SK-N-SH (cell line): ENCODE measurements at places on chromosomes 13 and 19. TPM values are rescaled to one million over a fixed set of nuclear protein-coding genes. Genes with fewer than 3 reads are reported as not detected.

GRCh38 chr13:113322043-113322461 is 25.0 kb downstream of the LAMP1 start:
- no peaks in the 10 kb centered on the region for H3K27me3 ChIP-seq
- H3K36me3 ChIP-seq: peaks cover 23% of the 10 kb centered on the region
- DNase-seq: no peak

The TMEM86B gene
- 2.0 and 3.0 TPM in 2 replicates for polyA plus RNA-seq

The AXL gene
- polyA plus RNA-seq: 78.8 and 82.6 TPM in 2 replicates

The RASGRP4 gene
- not detected in 2 replicates for polyA plus RNA-seq

DNA sequence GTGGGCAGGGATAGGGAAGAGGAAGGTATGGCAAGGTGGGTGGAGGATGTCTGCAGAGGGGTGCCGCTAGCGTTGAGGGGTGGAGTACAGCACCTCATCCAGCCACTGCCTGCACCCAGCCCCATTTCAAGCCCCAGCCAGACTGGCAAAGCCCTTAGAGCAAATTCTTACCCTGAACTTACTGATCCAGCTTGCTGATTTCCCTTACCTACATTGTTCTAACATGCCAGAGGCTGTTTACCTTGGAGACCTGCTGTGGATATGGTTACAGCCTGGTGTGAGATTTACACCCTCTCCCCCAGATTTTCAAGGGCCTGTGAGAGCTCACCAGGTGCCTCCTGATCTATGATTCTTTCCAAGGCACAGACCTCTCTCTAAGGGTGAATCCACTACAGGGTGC is 86.0 kb downstream of the ZNF726 start:
- no peaks in the 10 kb centered on the region for H3K36me3 ChIP-seq
- H3K27ac ChIP-seq: no peak overlapping the region
- no peaks in the 10 kb centered on the region for H3K4me1 ChIP-seq
- H3K27me3 ChIP-seq: no peaks in the 10 kb centered on the region

GRCh38 chr13:35157143-35157755 is 215.2 kb downstream of the NBEA start:
- DNase-seq: peak; percentile 43
- H3K36me3 ChIP-seq: peaks cover 7% of the 10 kb centered on the region
- H3K4me1 ChIP-seq: no peaks in the 10 kb centered on the region; the same call in none of the 2 replicates
- H3K4me3 ChIP-seq: no peak overlapping the region
- no peak overlapping the region for H3K27ac ChIP-seq
- no peaks in the 10 kb centered on the region for H3K27me3 ChIP-seq

DNA sequence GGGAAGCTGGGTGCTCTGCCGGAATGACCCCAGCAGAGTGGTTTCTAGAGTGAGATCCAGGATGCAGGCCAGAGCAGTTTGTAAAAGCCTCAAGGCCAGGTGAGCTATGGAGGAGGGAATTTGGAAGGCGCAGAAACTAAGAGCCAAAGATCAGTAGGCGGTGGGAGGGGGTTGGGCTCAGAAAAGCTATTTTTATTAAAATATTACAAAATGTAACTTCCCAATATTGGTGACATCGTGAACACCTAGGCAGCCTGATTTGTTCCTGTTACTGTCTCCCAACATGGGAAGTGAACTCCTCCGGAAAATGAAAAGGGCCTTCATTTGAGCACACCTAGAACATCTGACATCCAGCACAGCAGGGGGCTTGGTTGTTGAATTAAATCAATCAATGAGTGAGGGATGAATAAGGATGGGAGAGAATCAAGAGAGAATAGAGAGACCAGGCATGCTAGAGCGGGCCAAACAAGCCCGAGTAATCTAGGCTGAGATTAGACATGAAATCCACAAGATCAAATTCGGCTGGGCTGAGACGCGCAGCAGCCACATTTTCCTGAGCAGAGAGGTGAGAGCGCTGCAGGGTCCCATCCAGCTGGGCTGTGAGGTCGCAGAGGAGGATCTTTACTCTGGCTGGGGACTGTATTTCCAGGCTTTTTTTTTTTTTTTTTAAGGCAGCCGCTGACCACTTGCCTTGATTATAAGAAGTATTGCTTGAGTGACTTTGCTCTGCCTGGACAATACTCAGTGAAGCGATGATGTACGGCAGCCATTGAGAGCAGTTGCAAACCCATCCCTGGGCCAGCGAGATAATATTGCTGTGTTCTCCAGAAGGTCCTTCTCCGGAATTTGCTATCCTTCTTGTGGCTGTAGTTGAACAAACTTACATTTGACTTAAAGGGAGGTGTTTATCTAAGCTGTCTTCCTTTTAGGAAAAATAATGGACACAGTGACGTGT is 178.0 kb upstream of the KL start:
- no peaks in the 10 kb centered on the region for H3K36me3 ChIP-seq
- no peak overlapping the region for H3K27ac ChIP-seq
- no peaks in the 10 kb centered on the region for H3K4me1 ChIP-seq
- H3K4me3 ChIP-seq: no peak overlapping the region
- no peak for DNase-seq
- H3K27me3 ChIP-seq: no peaks in the 10 kb centered on the region

GRCh38 chr19:16034958-16035560 is 41.2 kb upstream of the TPM4 start:
- H3K27me3 ChIP-seq: no peaks in the 10 kb centered on the region; the same call in 1 of the 2 replicates
- H3K4me1 ChIP-seq: no peaks in the 10 kb centered on the region
- H3K27ac ChIP-seq: no peak overlapping the region
- peak; percentile 8 for DNase-seq

- H3K4me3 ChIP-seq: no peak overlapping the region
- H3K27ac ChIP-seq: peak overlapping the region; percentile 81
- H3K4me1 ChIP-seq: peaks cover 19% of the 10 kb centered on the region
- H3K27me3 ChIP-seq: no peaks in the 10 kb centered on the region
Observed at GRCh38 chr13:97460853-97461252, 26.9 kb downstream of the RAP2A start.

- H3K27ac ChIP-seq: no peak overlapping the region
- peak overlapping the region; percentile 12; the same call in 1 of the 2 replicates for H3K4me3 ChIP-seq
- H3K27me3 ChIP-seq: peaks cover 2% of the 10 kb centered on the region; the same call in 1 of the 2 replicates
- no peaks in the 10 kb centered on the region for H3K36me3 ChIP-seq
- no peak for DNase-seq
Observed at GRCh38 chr13:98761126-98761985, 8.9 kb upstream of the SLC15A1 start.

- DNase-seq: no peak
- no peaks in the 10 kb centered on the region for H3K4me1 ChIP-seq
- no peak overlapping the region for H3K27ac ChIP-seq
- no peak overlapping the region for H3K4me3 ChIP-seq
- H3K27me3 ChIP-seq: peaks cover 46% of the 10 kb centered on the region
Observed at GRCh38 chr19:10036601-10037071, 23.4 kb downstream of the RDH8 start.

The ANGPTL8 gene
- 0.21 TPM in 1 of 2 replicates, not detected in the other for polyA plus RNA-seq

The PPM1N gene
- 10.3 and 10.9 TPM in 2 replicates for polyA plus RNA-seq

The IGFL1 gene
- polyA plus RNA-seq: not detected in 2 replicates

DNA sequence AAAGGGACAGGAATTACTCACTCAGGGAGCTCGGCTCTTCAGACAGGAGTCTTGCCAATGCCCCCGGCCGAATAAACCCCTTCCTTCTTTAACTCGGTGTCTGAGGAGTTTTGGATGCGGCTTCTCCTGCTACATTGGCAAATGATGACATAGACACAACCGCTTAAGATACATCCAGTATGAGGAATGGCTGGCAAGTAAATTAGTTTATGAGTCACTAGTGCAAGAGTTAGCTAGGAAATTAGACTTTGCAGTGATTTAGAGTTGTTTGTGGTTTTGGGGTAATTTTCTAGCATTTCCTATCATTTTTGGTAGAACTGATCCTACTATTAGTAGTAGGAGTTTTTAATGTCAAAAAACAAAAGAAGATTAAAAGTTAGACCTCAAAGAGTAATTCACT is 166.2 kb downstream of the SLITRK1 start:
- no peak overlapping the region for H3K4me3 ChIP-seq
- no peak overlapping the region for H3K27ac ChIP-seq
- H3K27me3 ChIP-seq: no peaks in the 10 kb centered on the region
- H3K36me3 ChIP-seq: no peaks in the 10 kb centered on the region
- DNase-seq: no peak

The UFM1 gene
- 17.0 and 23.1 TPM in 2 replicates for polyA plus RNA-seq

- H3K36me3 ChIP-seq: no peaks in the 10 kb centered on the region
- DNase-seq: no peak
- H3K4me1 ChIP-seq: no peaks in the 10 kb centered on the region
- no peak overlapping the region for H3K4me3 ChIP-seq
- peaks cover 15% of the 10 kb centered on the region for H3K27me3 ChIP-seq
Observed at GRCh38 chr19:3842948-3843347, 25.9 kb downstream of the ZFR2 start.

The MCOLN1 gene
- 28.4 and 28.9 TPM in 2 replicates for polyA plus RNA-seq

- H3K27ac ChIP-seq: no peak overlapping the region
- no peak overlapping the region for H3K4me3 ChIP-seq
- no peaks in the 10 kb centered on the region for H3K27me3 ChIP-seq
- no peaks in the 10 kb centered on the region for H3K36me3 ChIP-seq
- DNase-seq: no peak
- H3K4me1 ChIP-seq: 0 out of 2 replicates have a peak, but pooled peaks cover 4% of the 10 kb centered on the region
Observed at GRCh38 chr13:94999871-95000270, 287.5 kb upstream of the SOX21 start.

GRCh38 chr19:41408256-41408655 is 10.6 kb downstream of the BCKDHA start:
- no peak for DNase-seq
- H3K4me3 ChIP-seq: no peak overlapping the region

DNA sequence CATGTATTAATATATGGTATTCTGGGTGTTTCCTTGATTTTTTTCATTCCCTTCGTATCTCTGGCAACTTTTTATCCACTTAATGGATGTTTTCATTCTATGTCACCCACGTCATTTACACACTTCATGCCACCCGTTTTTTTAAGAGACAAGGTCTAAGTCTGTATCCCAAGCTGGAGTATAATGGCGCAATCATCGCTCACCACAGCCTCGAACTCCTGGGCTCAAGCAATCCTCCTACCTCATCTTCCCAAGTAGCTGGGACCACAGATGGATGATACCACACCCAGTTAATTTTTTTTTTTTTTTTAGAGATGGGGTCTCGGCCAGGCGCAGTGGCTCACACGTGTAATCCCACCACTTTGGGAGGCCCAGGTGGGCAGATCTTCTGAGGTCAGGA is 3.4 kb upstream of the VASP start:
- peaks cover 10% of the 10 kb centered on the region; the same call in 1 of the 2 replicates for H3K4me1 ChIP-seq
- no peak for DNase-seq
- H3K27me3 ChIP-seq: no peaks in the 10 kb centered on the region
- H3K4me3 ChIP-seq: no peak overlapping the region
- no peaks in the 10 kb centered on the region for H3K36me3 ChIP-seq
- no peak overlapping the region for H3K27ac ChIP-seq

DNA sequence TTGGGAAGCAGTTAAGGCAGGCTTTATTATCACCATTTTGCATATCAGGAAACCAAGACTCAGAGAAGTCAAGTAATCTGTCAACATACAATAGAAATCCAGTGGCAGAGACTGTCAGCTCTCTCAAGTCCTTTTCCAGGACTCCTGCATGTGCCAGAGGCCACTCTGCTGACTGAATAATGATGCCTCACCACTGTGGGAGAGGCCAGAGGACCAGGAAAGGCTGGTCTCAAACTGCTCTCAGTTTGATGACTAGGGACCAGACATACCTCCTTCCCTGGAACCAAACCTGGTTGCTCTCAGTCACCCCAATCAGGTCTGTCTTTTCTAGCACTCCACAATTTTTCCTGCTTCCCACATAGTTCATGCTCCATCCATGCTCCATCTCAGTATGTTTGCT is 8.0 kb downstream of the RNASEH2B start:
- H3K27me3 ChIP-seq: no peaks in the 10 kb centered on the region
- no peak overlapping the region for H3K4me3 ChIP-seq
- peaks cover 6% of the 10 kb centered on the region; the same call in 1 of the 2 replicates for H3K4me1 ChIP-seq
- H3K36me3 ChIP-seq: no peaks in the 10 kb centered on the region

The DHDH gene
- polyA plus RNA-seq: 0.31 and 0.72 TPM in 2 replicates

The SLC10A2 gene
- not detected in 2 replicates for polyA plus RNA-seq

GRCh38 chr13:51043310-51043709 is 67.8 kb downstream of the C13orf42 start:
- no peaks in the 10 kb centered on the region for H3K4me1 ChIP-seq
- H3K27me3 ChIP-seq: no peaks in the 10 kb centered on the region
- H3K27ac ChIP-seq: no peak overlapping the region
- no peak for DNase-seq
- no peaks in the 10 kb centered on the region for H3K36me3 ChIP-seq

DNA sequence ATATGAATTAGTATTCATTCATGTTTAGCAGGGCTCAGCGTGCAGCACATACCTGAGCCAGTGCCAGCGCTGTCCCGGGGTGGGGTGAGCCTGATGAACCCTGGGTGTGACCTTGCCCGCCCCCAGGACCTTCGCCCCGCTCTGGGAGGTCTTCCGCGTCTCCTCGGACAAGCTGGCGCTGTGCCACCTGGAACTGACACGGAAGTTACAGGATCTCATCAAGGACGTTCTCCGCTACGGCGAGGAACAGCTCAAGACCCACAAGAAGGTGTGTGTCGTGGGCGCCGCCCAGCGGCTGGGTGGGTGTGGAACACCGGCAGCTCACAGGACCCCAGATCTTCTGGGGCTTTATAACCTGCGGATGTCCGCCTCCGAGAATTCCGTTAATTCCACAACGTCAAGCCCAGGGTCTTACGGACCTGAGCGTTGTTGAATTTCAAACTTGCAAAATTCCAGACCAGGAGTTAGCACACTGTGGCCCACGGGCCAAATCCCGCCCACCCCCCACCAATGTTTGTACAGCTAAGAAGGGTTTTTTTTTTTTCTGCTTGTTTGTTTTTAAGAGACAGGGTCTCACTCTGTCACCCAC is 15.4 kb downstream of the FCHO1 start:
- no peaks in the 10 kb centered on the region for H3K36me3 ChIP-seq
- H3K4me1 ChIP-seq: no peaks in the 10 kb centered on the region
- H3K4me3 ChIP-seq: no peak overlapping the region
- DNase-seq: no peak
- H3K27me3 ChIP-seq: no peaks in the 10 kb centered on the region

DNA sequence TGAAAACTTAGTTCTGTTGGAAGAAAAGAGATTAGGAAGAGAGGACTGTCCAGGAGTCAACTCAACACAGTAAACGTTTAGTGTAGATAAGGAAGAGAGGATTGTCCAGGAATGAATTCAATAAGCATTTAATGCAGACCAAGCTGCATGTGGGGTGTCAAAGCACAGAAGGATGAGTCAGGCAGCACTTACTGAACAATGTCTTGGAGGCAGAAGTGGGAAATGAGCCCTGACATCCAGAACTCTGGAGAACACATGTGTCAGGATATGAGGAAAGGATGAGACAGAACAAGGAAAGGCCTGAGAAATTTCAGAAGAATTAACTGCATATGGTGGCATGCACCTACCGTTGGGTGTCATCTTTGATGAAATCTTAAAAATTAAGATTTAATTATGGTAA is 429.2 kb upstream of the HTR2A start:
- H3K27me3 ChIP-seq: no peaks in the 10 kb centered on the region
- H3K36me3 ChIP-seq: no peaks in the 10 kb centered on the region
- H3K27ac ChIP-seq: no peak overlapping the region
- H3K4me1 ChIP-seq: peaks cover 3% of the 10 kb centered on the region; the same call in 1 of the 2 replicates
- DNase-seq: no peak

DNA sequence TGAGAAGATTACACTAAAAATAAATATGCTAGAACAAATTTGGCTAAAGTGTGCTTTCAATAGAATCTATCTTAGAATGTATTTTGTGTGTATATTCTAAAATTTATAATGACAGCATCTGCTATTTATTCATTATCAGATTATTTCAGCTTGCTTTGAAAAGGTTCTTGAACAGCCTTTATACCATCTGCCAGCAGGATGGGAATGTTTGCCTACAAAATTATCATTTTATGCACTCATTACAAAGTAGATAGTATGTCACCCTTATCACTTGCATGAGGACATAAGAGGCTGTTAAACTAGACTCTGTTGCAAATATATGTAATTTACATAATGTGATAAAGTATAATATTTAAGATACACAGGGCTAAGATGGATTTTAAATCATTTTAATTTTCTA is 1286.9 kb upstream of the PCDH20 start:
- H3K4me3 ChIP-seq: no peak overlapping the region
- H3K27me3 ChIP-seq: no peaks in the 10 kb centered on the region
